ENCODE measurements at places on chromosomes 13 and 19. TPM values are rescaled to one million over a fixed set of nuclear protein-coding genes. Genes with fewer than 3 reads are reported as not detected.

The SLC10A2 gene
- not detected for total RNA-seq

The FXYD1 gene
- total RNA-seq, result 3.9 TPM

DNA sequence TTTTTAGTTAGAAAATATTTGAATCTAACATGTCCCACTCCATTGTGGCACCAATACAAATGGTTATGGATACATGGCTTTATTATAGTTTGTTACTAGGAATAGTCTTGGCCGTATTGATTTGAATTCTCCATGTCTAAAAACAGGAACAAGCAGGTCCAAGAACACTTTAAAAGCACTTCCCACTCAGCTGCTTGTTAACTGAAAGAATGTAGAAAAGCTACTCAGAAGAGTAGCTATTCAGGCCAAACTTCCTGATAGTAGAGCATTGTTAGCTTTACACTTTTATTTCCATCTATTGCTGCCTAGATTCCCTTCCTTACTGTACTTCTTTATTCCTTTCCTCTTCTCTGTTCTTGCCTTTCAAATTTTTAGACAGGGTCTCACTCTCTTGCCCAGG is 6.9 kb downstream of the PIBF1 start:
- no peak for DNase-seq
- no peaks in the 10 kb centered on the region for H3K27me3 ChIP-seq
- no peak overlapping the region for H3K27ac ChIP-seq
- H3K4me1 ChIP-seq, result no peaks in the 10 kb centered on the region
- no peak overlapping the region for H3K4me3 ChIP-seq
- H3K36me3 ChIP-seq, result peaks cover 9% of the 10 kb centered on the region

- no peaks in the 10 kb centered on the region for H3K27me3 ChIP-seq
- no peaks in the 10 kb centered on the region for H3K4me1 ChIP-seq
- DNase-seq, result no peak
- no peak overlapping the region for H3K4me3 ChIP-seq
- no peaks in the 10 kb centered on the region for H3K36me3 ChIP-seq
Observed at GRCh38 chr13:83935566-83935965, 53.3 kb upstream of the SLITRK1 start.

GRCh38 chr13:67069117-67069767 is 160.9 kb downstream of the PCDH9 start:
- H3K27ac ChIP-seq, result no peak overlapping the region
- no peak overlapping the region for H3K4me3 ChIP-seq
- H3K36me3 ChIP-seq, result no peaks in the 10 kb centered on the region
- DNase-seq, result no peak

The COX7A1 gene
- 2.2 TPM for total RNA-seq

DNA sequence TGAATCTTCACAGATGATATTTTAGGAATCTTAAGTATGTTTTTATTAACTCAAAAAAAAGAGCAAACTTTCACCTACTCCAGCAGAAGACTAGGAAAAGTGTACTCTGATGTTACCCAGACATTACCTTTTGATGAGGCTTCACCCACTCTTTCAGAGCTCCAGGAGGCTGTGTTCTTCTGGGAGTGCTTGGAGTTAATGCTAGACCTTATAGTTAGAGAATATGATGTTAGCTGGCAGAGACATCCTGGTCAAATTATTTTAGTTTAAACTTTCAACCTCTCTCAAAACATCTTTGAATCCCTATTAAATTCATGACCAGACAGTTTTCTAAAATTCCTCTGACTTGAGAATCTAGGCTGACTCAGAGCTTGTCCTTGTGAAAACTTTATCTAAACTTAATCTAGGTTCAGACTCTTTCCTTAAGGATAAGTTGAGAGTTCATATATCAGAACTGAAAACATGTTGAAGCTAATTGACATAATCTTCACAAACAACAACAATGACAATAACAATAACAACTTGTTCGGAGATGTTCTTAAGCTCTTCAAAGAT is 82.8 kb downstream of the ITGBL1 start:
- no peak overlapping the region for H3K27ac ChIP-seq
- DNase-seq, result no peak
- H3K27me3 ChIP-seq, result no peaks in the 10 kb centered on the region
- H3K4me1 ChIP-seq, result no peaks in the 10 kb centered on the region
- H3K4me3 ChIP-seq, result no peak overlapping the region

DNA sequence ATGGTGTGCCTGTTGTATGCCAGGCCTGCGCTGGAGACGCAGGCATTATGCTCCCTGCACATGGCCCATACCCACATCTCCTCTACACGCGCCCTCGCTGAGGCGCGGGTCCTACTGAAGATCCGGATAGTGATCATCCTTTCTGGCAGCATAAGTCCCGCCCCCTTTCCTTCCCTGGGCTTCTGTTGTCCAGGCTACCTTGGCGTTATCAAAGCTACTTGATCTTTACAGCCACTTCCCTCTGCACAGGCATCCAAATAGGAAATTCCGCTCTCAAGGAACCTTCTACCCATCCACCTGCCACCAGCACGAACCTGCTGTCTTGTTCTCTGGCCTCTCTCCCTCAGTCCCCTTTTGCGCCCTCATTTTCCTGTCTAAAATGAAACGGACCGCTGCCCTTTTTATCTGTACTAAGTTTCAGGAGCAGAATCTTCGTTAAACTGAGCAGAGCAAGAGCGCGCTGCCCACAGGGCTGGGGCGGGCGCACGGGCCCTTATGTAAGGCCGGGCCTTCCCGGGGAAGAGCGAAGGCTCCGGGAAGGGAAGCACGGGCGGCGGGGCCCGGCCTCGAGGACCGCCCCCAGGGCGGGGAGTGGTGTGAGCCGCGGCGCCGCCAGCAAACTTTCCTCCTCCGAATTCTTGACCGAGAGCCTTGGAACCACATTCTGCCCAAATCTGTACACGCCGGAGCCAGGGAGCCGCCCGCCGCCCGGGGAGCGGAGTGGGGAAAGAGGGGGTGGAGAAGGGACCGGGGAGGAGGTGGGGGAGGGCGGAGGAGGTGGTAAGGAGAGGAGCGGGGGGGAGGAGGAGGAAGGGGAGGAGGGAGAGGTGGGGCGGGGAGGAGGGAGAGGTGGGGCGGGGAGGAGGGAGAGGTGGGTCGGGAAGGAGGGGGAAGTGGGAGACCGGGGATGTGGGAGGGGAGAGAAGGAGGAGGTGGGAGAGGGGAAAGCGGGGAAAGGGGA is 920 bp upstream of the UBE2L5 start:
- H3K4me1 ChIP-seq, result no peaks in the 10 kb centered on the region
- peak overlapping the region; percentile 94 for H3K27ac ChIP-seq
- H3K36me3 ChIP-seq, result no peaks in the 10 kb centered on the region
- H3K27me3 ChIP-seq, result no peaks in the 10 kb centered on the region

The CNMD gene
- not detected for total RNA-seq

The CDADC1 gene
- 1.1 TPM for total RNA-seq

DNA sequence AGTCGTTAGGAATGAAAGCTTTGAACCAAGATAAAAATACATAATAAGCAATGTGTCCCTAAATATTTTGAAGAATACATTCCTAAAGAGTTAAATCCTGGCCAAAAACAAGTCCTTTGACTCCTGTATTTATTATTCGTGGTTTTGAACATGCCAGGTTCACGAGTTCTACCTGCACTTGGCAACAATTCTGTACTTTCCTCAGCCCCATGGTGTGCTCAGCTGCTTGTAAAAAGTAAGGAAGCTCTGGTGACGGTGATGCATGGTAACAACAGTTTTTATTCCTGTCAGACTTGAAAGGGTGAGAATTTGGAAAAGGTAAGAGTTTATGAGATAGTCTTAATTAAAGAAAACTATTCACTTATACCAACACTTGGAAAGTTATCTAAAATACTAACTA is 95.0 kb upstream of the KLF12 start:
- no peak overlapping the region for H3K27ac ChIP-seq
- H3K27me3 ChIP-seq, result no peaks in the 10 kb centered on the region
- DNase-seq, result no peak

The PRTN3 gene
- total RNA-seq, result not detected

- H3K27ac ChIP-seq, result no peak overlapping the region
- H3K27me3 ChIP-seq, result no peaks in the 10 kb centered on the region
- no peaks in the 10 kb centered on the region for H3K36me3 ChIP-seq
- peaks cover 13% of the 10 kb centered on the region for H3K4me1 ChIP-seq
- no peak overlapping the region for H3K4me3 ChIP-seq
- DNase-seq, result no peak
Observed at GRCh38 chr13:114157869-114158495, 21.1 kb upstream of the CFAP97D2 start.

GRCh38 chr19:55197528-55197927 is 11.8 kb downstream of the PTPRH start:
- H3K4me1 ChIP-seq, result no peaks in the 10 kb centered on the region
- no peak for DNase-seq
- H3K27me3 ChIP-seq, result no peaks in the 10 kb centered on the region
- H3K4me3 ChIP-seq, result no peak overlapping the region
- no peaks in the 10 kb centered on the region for H3K36me3 ChIP-seq
- H3K27ac ChIP-seq, result no peak overlapping the region

DNA sequence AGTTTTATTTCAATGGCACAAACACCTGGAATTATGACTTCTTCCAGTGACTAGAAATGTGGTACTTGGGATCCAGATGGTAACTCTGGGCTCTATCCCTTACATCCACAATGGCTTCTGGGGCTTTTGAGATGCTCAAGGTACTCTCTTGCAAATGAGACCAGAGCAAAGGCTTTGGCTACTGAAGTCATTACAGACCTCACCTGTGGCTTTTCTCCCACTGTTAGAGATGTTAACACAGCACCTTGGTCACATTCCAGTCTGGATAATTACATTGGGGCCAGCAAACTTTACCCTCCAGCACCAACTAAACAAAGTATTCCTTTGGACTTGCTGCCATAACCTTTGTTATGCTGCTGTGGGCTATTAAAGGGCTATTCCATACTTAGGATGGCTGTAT is 6.1 kb downstream of the ENOX1 start:
- H3K4me1 ChIP-seq, result peaks cover 9% of the 10 kb centered on the region
- H3K4me3 ChIP-seq, result no peak overlapping the region
- DNase-seq, result no peak
- H3K27ac ChIP-seq, result no peak overlapping the region
- H3K27me3 ChIP-seq, result no peaks in the 10 kb centered on the region

DNA sequence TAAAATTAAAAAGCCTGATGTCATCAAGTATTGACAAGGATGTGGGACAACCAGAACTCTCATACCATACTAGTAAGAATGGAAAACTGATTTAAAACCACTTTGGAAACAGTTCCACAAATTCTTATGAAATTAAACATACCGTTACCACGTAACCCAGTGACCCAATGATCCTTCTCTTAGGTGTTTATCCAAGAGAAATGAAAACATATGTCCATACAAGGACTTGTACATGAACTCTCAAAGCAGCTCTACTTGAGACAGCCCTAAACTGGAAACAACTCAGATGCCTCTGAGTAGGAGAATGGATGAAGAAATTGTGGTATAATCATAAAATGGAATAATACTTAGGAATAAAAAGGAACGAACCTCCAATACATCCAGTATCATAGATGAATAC is 27.6 kb downstream of the SLC6A16 start:
- peaks cover 6% of the 10 kb centered on the region for H3K4me1 ChIP-seq
- H3K36me3 ChIP-seq, result no peaks in the 10 kb centered on the region
- no peak overlapping the region for H3K4me3 ChIP-seq
- H3K27ac ChIP-seq, result no peak overlapping the region
- no peaks in the 10 kb centered on the region for H3K27me3 ChIP-seq
- no peak for DNase-seq

The KIR2DL1 gene
- total RNA-seq, result not detected

The TTC9B gene
- total RNA-seq, result not detected

DNA sequence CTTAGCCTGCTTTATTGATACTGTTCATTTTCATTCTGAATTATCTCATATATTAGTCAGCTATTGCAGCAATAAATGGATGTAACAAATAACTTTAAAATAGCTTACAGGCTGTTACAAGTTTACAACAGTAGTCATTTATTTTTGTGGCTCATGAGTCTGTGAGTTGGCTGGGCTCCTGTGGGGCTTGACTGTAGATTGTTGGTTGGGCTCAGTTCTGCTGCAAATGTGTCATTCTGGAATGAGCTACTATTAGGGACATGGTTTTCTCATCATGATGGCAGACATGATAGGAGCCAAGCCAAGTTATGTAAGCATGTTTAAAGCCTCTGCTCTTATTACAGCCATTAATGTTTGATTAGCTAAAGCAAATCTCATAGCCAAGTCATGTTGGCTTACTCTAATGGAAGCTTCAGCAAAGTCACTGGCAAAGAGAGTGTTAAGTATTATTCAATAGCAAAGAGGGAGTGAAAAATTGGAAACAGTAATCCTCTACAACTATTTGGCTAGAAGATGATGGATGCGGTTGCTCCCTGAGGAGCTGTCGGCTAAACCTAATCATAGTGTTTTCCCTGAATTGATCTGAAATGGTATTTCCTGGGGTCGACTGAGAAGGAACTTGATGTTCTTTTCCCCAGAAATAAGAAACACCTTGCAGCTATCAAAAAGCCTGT is 391.3 kb downstream of the TDRD3 start:
- H3K4me1 ChIP-seq, result no peaks in the 10 kb centered on the region
- no peak overlapping the region for H3K4me3 ChIP-seq
- no peak overlapping the region for H3K27ac ChIP-seq
- no peaks in the 10 kb centered on the region for H3K36me3 ChIP-seq
- no peaks in the 10 kb centered on the region for H3K27me3 ChIP-seq
- DNase-seq, result no peak

- H3K27ac ChIP-seq, result no peak overlapping the region
- no peak for DNase-seq
- H3K4me3 ChIP-seq, result no peak overlapping the region
Observed at GRCh38 chr13:33871207-33872004, 53.5 kb downstream of the RFC3 start.

- no peak overlapping the region for H3K4me3 ChIP-seq
- H3K27ac ChIP-seq, result no peak overlapping the region
- peaks cover 17% of the 10 kb centered on the region for H3K4me1 ChIP-seq
- peaks cover 20% of the 10 kb centered on the region for H3K36me3 ChIP-seq
- no peaks in the 10 kb centered on the region for H3K27me3 ChIP-seq
Observed at GRCh38 chr19:14053500-14053899, 8.4 kb downstream of the PALM3 start.

The ATP5F1D gene
- total RNA-seq, result 83.4 TPM

The POU4F1 gene
- not detected for total RNA-seq

DNA sequence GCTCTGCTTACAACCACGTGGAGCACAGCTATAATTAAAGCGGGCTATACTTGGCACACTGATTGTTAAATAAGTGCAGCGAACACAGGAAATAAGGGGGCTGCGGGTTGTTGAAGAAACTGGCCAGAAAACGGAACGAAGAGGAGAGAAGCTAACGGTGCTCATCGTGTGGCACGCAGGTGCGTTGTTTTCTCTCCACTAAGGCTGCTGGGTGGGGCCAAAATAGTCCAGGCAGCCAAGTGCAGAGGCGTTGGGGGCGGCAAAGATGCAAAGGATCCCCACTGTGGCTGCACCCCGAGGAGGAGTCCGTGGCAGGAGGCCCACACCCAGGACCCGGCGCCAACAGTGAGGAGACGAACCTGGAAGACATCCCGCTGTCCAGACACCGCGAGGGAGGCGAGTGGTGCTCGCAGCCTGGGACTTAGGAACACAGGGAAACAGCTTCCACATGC is 8.1 kb upstream of the ARL11 start:
- DNase-seq, result no peak
- H3K4me1 ChIP-seq, result peaks cover 3% of the 10 kb centered on the region
- H3K36me3 ChIP-seq, result no peaks in the 10 kb centered on the region
- H3K27me3 ChIP-seq, result no peaks in the 10 kb centered on the region

- no peaks in the 10 kb centered on the region for H3K4me1 ChIP-seq
- H3K36me3 ChIP-seq, result no peaks in the 10 kb centered on the region
- H3K4me3 ChIP-seq, result no peak overlapping the region
Observed at GRCh38 chr13:38752686-38753085, 65.8 kb downstream of the FREM2 start.

The LCP1 gene
- 33.6 TPM for total RNA-seq
